Ammon's horn (tissue), 1 donor: ENCODE measurements at places on chromosomes 3 and 15.

DNA sequence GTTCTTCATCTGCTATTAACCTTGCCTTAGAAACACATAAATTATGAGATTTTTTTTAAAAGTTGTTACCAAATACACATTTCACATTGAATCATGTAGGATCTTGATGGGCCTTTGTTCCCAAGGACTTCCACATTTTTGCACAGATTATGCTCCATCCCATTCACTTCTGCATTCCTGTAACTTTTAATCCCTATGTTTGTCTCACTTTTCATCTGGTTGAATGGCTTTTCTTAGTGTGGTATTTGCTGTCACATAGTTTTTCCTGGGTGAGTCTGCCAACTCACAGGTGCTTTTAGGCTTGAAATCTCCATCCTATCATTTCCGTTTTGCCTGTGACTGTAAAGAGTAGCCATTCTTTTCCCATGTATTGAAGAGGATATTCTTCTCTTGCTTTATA is 297.2 kb upstream of the TPRG1 start:
- DNase-seq, result no peak

DNA sequence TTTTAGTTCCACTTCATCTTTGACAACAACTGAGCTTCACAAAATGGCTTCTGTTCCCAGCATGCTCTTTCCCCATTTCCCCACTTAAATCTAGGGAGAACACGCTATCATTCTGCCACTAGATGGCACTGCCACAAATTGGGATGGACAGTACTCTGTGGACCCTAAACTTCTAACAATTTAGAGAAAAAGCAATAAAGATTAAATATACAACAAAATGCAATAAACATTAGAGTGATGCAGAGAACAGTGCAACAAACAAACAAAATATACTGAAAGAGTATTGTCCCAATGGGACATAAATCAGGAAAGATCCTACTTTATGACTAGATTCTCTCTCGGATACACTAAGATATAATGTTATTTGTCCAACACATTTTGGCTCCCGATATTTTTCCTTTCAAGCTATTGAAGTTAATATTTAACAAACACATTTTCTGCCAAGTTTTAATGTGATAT is 169.7 kb upstream of the TMCO5A start:
- DNase-seq, result peak; percentile 18

DNA sequence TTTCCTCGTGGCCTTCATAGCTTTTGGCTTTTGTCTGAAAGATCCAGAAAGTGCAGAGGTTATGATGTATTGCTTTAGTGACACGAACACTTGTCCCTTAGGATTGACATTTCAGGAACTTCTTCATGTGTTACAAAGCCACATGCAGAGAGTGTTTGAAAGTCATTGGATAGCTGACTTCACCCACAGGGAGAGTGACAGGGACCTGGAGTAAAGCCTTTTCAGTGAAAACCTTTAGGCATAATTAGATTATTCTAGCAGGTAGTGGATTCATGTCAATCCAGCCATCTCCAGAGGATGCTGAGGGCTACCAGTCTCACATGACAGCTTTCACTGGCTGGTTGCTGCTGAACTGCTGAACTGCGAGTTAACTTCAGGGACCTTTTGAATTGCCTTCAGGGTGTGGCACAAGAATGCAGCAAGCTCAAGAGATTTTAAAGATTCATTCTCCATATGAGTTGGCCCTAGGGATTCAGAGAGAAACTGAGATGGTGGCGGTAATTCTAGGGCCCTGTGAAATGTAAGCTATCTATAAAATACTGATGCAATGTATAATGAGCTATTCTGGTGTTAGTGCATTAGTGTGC is 267.0 kb upstream of the GOLIM4 start:
- DNase-seq, result no peak

GRCh38 chr3:15531346-15531745 is 9.8 kb upstream of the COLQ start:
- no peak for DNase-seq

DNA sequence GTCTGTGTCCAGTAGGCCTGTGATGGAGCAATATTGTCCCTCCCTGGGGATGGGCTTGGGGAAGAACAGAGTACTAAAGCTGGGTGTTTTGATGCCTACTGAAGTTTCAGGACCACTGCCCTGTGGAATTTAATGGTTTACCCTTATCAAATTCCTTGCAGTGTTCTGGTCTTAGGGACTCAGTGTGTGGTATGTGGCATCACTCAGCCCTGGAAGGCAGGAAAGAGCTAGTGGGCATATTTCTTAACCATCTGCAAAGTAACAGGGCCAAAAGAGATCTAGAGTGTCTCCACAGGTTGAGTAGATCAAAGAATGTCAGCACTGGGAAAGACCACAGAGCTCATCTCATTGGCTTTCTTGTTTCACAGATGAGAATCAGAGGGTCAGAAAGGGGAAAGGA is 11.8 kb upstream of the SCN10A start:
- no peak for DNase-seq

DNA sequence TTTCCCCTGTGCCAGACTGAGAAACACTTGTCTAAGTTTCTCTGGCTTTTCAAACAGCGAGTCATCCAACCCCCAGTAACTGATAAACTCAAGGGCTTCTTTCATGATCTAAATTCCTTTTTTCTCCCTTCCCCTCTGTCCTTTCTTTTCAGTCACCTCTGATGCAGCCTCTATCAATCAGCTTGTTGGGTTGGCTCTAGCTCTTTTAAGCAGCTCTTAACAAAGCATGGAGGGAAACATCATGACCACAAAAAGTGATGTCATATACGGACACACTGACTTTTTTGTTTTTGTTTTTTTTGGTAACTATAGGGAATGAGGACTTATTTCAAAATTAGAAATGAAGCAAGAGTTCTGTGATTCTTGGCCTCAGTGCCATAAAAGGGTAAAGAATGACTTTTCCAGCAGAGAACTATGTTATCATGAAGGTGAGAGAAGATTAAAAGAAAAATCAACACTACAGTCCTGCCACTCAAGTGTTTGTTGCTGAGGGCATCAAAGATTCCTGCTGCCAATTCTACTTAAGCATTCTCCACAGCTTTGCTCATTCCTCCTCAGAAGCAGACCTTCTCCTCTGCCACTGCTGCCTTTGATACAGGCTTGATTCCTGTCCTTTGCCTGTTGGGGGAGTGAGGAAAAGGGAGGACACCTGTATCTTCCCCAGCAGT is 457.0 kb upstream of the ONECUT1 start:
- no peak for DNase-seq

DNA sequence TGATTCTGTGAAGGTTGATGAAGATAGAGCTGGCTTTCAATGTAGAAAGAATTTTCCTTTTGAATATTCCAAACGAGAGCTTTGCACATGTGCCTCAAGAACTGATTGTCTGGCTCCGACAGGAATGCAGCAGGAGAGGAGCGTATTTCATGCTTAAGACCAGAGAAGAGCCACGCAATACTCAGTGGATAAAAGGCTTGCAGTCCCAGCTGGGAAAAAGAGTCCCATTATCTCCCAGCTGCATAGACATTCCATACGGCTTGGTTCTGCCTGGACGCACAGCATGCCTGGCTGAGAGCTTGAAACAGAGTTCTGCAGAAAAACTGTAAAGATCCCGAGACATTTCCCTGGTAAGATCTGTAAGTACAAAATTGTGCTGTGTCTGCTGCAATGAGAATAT is at the start of gene CNTN6:
CNTN6 (plus strand) TSS at position 254 of the 400 bp plus-strand sequence. CDS start 54,985 bp downstream, outside the sequence.
- peak; percentile 16 for DNase-seq

DNA sequence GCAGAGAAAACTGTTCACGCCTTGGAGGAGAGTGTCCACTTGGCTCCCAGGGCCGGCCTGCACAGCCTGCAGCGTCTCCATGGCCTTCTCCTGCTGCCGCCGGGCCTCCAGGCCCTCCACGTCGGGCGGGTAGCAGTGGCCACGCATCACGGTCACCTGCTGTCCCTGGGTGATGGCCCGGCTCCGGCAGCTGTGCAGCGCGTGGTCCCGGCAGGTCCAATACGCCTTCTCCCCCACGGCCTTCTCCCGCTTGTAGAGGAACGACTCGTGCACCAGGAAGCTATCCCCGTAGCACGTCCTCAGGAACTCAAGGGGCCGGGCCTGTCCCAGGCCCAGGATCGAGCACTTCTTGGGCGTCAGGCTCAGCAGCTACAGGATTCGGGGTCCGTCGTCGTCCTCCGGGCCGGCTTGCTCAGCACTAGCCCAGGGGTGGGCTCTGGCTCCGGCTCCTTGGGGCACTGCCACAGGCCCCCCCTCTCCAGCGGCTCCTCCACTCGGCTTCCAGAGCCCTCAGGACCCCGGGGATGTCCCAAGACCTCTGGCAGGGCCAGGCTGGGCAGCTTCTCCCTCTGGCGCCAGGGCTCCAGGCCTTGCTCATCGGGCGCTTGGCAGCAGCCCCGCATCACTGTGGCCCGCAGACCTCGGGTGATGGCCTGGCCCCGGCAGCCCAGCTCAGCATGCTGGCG is 83.6 kb upstream of the FXR1 start:
- no peak for DNase-seq

DNA sequence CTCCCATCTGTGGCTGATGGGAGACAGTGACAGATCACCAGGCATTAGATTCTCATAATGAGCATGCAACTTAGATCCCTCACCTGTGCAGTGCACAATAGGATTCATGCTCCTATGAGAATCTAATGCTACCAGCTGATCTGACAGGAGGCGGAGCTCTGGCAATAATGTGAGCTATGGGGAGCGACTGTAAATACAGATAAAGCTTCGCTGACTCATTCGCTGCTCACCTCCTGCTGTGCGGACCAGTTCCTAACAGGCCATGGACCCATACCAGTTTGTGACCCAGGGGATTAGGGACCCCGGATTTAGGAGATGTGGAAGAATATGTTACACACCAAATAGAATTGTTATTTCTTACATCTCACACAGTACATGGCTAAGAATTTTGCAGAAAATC is 6.7 kb downstream of the ARGFX start:
- no peak for DNase-seq

DNA sequence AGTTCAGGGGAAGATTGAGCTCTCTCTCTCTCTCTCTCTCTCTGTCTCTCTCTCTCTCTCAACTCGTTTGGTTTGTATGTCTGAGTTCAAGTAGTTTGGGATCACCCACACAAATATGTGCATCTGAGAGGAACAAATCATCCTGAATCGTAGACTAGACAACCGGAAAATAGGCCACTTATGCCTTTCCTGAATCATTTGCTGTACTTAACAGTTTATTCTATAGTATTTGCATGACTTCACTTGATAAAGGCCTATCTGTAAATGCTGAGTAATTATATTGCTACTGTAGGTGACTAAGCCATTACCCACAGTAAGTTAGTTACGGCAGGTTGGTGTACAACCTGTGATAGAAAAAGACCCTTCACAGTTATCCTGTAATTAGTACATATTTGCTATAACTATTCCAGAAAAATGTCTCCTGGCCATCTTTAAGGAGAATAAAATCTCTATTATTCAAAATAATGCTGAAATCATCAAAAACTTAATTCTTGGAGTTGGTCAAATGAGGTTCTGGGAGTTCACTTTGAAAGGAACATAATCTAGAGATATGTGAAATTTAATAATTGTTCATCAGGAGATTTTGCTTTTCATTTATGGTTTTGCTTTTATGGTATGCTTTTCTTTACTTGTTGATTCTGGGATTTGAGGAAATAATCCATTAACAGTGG is 31.1 kb downstream of the OXSM start:
- no peak for DNase-seq

DNA sequence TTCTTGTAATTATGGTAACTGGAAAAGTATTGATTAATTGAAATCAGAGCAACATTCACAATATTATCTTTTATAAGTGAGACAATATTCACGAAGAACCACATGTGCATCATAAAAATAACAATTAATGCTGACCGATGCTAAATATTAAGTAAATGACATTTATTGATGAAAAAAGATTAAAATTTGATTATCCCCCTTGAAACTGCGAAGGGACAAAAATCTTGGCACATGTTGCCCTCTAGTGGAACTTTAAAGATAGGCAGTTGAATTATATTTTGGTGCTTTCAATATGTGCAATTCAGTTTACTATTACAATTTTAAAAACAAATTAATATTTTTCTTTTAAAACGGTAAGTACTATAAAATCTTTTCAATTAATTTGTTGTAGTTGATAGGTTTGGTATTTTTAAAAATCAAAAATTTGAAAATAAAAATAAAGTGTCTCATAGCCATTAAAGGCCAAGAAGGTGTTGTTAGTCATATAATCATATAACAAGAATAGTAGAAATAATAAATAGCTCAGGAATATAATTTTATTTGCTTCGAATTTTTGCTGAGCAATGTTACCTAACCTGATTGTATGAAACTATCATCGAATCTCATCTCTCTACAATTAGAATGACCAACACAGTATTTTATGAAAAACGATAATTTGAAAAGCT is 270.2 kb downstream of the ROBO1 start:
- DNase-seq, result peak; percentile 14

DNA sequence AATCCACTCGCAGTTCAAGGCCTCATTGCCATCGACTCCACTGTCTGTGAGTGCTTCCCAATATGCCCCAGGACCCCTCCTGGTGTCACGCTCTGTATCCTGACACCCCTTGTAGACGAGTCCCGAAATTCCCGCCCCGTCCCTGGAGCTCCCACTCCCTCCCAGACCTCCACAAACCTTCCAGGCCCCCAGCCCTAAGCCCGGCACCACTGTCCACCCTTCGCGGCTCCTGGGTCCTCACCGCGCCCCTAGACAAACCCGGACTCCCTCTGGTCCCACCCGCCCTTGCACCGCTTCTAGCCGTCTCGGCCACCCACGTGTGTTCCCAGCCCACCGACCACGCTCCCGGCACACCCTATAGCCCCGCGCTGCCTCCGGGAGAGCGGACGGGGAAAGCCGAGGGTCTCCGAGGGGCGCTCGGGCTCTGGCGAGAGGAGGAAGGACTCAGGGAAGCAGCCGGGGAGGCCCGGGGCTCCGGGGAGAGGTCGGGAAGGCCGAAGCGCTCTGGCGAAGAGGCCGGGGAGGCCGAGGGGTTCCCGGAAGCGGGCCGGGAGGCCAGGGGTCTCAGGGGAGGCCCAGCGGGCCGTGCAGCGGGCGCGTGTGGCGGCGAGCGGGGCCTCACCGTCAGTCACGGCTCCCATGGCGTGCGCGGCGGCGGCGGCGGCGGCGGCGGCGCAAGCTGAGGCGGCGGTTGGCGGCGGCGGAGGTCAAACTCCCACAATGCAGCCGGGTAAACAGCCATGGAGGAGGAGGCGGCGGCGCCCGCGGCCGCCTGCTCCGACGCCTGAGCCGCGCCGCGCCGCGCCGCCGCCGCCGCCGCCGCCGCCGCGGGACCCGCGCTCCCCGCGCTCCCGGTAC is at the start of the genes ATXN7 and THOC7:
ATXN7 (plus strand) TSS at position 718 of the 858 bp plus-strand sequence. CDS start 48,732 bp downstream, outside the sequence.
THOC7 (minus strand) TSS at position 656 of the 858 bp plus-strand sequence; CDS start at position 641, 15 bp downstream.
- peak; percentile 65 for DNase-seq

- DNase-seq, result no peak
Observed at GRCh38 chr3:9730657-9731205, 804 bp upstream of the BRPF1 start.

DNA sequence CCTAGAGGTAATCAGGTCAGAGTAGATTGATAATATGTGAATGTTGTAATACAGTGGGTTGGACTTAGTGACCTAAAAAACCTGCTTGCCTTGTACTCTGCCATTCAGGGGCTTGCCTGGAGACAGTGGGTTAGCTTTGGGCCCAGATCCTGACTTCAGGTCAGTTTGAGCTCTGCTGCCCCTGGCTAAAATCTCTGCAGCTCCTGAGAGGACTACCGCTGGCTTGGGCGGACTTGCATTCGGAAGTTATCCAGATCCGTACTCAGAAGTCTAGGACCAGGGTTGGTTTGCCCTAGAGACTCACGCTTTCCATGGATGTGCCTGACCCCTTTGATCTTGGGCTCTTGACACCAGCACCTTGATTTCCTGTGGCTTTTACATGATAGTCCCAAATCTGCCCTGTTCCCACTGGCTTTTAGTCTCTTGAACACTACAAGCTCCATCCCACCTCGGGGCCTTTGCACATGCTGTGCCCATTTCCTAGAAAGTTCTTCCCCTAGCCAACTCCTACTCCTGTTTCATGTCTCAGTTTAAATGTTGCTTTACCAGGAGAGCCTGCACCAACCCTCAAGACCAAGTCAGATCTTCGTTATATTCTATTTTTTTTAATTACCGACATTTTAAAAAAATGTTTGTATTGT is 5.9 kb downstream of the ACSBG1 start:
- DNase-seq, result no peak
